Activated naive CD4-positive, alpha-beta T cell treated with anti-CD3 and anti-CD28 coated beads for 36 hours (primary cell): ENCODE measurements at places on chromosomes 5 and 9. TPM values are rescaled to one million over a fixed set of nuclear protein-coding genes. Genes with fewer than 3 reads are reported as not detected.

Gene CWC27
- total RNA-seq: 39.8 TPM

Gene SHLD3
- 3.1 TPM for total RNA-seq

Gene RUSC2
- total RNA-seq: 4.0 TPM

DNA sequence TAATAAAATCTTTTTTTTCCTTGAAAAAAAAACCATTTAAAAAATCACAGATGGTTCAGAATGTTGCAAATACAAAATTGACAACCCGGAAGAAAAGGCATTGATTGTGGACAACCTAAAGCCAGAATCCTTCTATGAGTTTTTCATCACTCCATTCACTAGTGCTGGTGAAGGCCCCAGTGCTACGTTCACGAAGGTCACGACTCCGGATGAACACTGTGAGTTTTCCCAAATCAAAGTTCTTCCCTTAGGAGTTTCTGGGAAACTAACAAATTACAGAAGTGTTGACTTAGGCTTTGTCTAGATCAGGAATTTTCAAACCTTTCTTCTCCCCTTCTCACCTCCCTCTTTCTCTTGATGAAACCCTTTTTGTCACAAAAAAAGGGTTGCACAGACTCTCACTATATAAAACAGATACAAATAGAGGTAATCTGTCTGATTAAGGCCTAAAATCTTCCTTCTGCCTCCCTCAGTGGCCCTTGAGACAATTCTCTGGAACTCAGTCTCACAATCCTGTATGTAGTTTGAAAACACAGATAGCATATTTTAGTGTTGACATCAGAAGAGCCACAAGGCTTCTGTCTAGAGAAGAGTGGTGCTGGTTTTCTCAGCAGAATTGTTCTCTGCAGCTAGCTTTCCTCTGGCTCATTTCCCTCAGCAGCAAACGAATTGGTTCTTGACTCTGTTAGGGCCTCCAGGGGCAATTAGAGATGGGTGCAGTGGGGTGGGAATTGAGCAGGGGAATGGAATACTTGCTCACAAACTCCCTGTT lies 79.5 kb downstream of the OSMR start:
- no peak overlapping the region for H3K27ac ChIP-seq
- H3K36me3 ChIP-seq: no peaks in the 10 kb centered on the region
- H3K4me3 ChIP-seq: no peak overlapping the region
- peaks cover 20% of the 10 kb centered on the region for H3K27me3 ChIP-seq

GRCh38 chr5:87137283-87137682 lies 130.4 kb upstream of the RASA1 start:
- no peak overlapping the region for H3K27ac ChIP-seq
- no peak overlapping the region for H3K4me3 ChIP-seq
- no peaks in the 10 kb centered on the region for H3K36me3 ChIP-seq

DNA sequence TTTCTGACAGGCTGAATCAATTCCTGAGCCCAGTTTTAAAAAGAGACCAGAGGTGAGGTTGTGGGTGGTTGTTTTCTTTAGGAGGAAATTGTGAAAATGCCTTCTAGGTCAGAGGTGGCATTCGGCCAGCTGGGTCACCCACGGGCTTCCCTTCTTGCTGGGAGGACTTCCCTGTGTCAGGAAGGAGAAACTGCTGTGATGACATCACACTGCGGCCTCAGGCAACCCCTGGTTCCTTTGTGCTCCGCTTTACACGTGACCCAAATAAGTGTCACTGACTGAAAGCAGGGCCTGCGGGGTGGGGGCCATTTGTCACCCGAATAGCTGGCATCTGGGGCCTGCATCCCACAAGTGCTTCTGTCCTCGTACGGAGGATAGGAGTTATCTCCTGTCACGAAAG lies 39.7 kb downstream of the FABP6 start:
- peaks cover 4% of the 10 kb centered on the region for H3K4me1 ChIP-seq
- no peak for DNase-seq
- H3K27ac ChIP-seq: no peak overlapping the region
- H3K27me3 ChIP-seq: no peaks in the 10 kb centered on the region
- no peak overlapping the region for H3K4me3 ChIP-seq

DNA sequence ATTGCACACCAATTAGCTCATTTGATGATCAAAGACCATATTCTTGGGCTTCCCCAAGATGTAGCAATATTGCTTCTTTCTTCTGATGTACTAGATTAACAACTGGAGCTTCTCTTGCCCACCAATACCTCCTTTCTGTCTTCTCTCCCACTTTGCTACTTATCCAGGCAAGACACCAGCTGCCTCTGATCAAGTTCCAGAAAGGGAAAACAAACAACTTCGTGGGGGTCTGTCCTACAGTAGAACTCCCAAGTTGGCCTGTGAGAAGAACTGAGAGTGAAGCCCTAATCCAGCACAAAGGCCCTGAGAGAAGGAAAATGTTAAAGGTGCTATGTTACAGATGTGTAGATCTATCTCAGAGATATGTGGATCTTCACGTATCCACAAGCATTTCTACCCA lies 44.9 kb downstream of the ADAMTS12 start:
- no peak overlapping the region for H3K27ac ChIP-seq
- H3K27me3 ChIP-seq: no peaks in the 10 kb centered on the region
- H3K4me1 ChIP-seq: peaks cover 11% of the 10 kb centered on the region
- H3K36me3 ChIP-seq: no peaks in the 10 kb centered on the region
- H3K4me3 ChIP-seq: no peak overlapping the region

- H3K4me1 ChIP-seq: peaks cover 12% of the 10 kb centered on the region
- peaks cover 2% of the 10 kb centered on the region for H3K27me3 ChIP-seq
- H3K4me3 ChIP-seq: no peak overlapping the region
- H3K27ac ChIP-seq: no peak overlapping the region
- no peaks in the 10 kb centered on the region for H3K36me3 ChIP-seq
These were observed 1.4 kb downstream of the SLC34A3 start for GRCh38 chr9:137232101-137232500.

- DNase-seq: no peak
- H3K36me3 ChIP-seq: peaks cover 4% of the 10 kb centered on the region
- no peaks in the 10 kb centered on the region for H3K27me3 ChIP-seq
- no peak overlapping the region for H3K4me3 ChIP-seq
- H3K27ac ChIP-seq: no peak overlapping the region
These were observed 69.1 kb downstream of the GPR21 start for GRCh38 chr9:123102375-123103113.

Gene TXNDC8
- total RNA-seq: not detected

Gene SUSD3
- 68.3 TPM for total RNA-seq

GRCh38 chr5:11733185-11733839 lies 170.9 kb downstream of the CTNND2 start:
- no peak overlapping the region for H3K27ac ChIP-seq
- no peaks in the 10 kb centered on the region for H3K27me3 ChIP-seq
- H3K4me1 ChIP-seq: no peaks in the 10 kb centered on the region
- no peak overlapping the region for H3K4me3 ChIP-seq

GRCh38 chr9:96581786-96582185 lies 37.9 kb downstream of the CDC14B start:
- H3K36me3 ChIP-seq: no peaks in the 10 kb centered on the region
- peaks cover 3% of the 10 kb centered on the region for H3K27me3 ChIP-seq
- H3K4me1 ChIP-seq: no peaks in the 10 kb centered on the region
- H3K27ac ChIP-seq: no peak overlapping the region
- DNase-seq: no peak

GRCh38 chr5:109704282-109704952 lies 14.7 kb downstream of the MAN2A1 start:
- H3K4me3 ChIP-seq: no peak overlapping the region
- H3K27me3 ChIP-seq: no peaks in the 10 kb centered on the region
- no peak overlapping the region for H3K27ac ChIP-seq
- H3K36me3 ChIP-seq: peaks cover 11% of the 10 kb centered on the region
- DNase-seq: no peak

DNA sequence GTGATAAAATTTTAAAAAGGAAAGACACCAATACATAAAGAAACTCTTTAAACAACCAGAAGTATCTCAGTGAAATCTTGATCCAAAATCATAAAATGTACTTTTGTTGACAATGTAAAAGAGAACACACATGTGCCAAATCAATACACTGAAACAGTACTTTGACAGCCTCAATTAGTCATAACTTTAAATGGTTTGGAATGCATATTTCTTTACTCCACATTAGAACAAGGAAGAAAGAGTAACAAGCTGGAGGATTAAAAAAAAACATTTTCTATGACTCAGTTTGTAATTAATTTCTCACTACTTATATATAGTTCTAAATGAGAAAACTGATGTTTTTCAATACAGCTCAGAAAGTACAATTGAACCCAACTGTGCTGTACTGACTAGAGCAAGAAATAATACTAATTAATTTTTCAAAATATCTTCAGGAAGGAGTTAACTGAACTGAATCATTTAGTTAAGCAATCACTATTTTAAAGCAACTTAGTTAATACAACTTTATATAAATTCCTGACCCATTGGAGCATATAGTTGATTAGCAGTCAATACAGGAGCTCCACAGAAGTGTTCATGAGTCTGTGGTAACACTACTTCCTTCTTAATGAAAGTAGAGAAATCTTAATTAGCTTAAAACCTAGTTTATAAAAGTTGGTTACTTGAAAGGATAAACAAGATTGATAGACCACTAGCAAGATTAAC lies 101.0 kb downstream of the NR3C1 start:
- H3K27ac ChIP-seq: no peak overlapping the region
- H3K4me1 ChIP-seq: peaks cover 19% of the 10 kb centered on the region
- H3K36me3 ChIP-seq: peaks cover 42% of the 10 kb centered on the region
- H3K4me3 ChIP-seq: no peak overlapping the region
- DNase-seq: no peak

Gene SAXO1
- total RNA-seq: not detected

Gene LCN15
- not detected for total RNA-seq

GRCh38 chr5:123997064-123997461 lies 485.1 kb downstream of the CSNK1G3 start:
- no peak overlapping the region for H3K27ac ChIP-seq
- no peak overlapping the region for H3K4me3 ChIP-seq
- no peaks in the 10 kb centered on the region for H3K4me1 ChIP-seq
- no peaks in the 10 kb centered on the region for H3K27me3 ChIP-seq
- DNase-seq: no peak
- no peaks in the 10 kb centered on the region for H3K36me3 ChIP-seq

Gene ERCC6L2
- total RNA-seq: 20.6 TPM

DNA sequence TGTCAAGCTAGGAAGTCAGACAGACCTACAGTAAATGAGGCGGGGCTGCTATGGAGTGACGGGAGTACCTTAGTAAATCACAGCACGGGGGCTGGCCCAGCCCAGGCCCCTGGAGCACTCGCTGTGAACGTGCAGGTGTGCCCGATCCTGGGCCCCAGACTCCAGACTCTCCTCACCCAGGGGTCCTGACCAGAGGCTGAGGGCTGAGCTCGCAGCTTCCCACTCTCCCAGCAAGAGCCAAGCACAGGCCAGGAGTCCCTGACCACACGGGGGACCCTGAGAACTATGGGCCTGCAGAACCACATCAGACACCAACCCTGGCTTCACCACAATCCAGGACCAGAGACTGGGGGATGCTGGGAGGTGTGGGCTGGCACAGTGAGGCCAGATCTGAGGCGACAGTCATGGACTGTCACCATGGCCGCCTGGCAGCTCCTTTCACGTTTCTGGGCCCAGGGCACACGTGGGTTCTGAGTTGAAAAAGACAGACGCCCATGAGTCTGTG lies 73.4 kb downstream of the ADAMTS2 start:
- no peaks in the 10 kb centered on the region for H3K27me3 ChIP-seq
- no peaks in the 10 kb centered on the region for H3K4me1 ChIP-seq
- H3K27ac ChIP-seq: no peak overlapping the region
- DNase-seq: no peak
- H3K4me3 ChIP-seq: no peak overlapping the region
- H3K36me3 ChIP-seq: no peaks in the 10 kb centered on the region
